ENCODE measurements at places on chromosomes 16 and 17. TPM values are rescaled to one million over a fixed set of nuclear protein-coding genes. Genes with fewer than 3 reads are reported as not detected.

- H3K27ac ChIP-seq, result no peak overlapping the region
- no peak overlapping the region for H3K4me3 ChIP-seq
- H3K4me1 ChIP-seq, result no peaks in the 10 kb centered on the region
- no peak for DNase-seq
- no peaks in the 10 kb centered on the region for H3K36me3 ChIP-seq
Measured at GRCh38 chr17:11176549-11176948, 64.5 kb upstream of the SHISA6 start.

DNA sequence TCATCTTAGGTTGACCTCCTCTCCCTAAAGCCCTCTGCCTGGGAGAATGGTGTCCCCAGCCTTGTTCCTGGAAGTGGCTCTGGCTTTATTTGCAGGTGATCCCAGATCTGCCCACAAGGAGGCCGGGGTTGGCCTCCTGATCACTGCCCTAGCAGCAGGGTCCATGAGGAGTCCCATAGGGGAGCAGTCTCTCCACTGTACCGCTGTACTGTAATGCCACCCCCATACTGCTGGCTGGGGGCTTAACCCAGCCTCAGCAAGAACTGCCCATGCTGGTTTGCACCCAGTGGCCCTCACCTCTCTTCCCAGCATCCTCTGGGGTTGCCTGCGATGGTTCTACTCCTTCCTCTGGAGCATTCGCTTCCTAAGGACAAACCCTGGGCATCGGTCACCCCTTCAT, 39.1 kb downstream of the PSME3IP1 start:
- peaks cover 26% of the 10 kb centered on the region for H3K4me1 ChIP-seq
- H3K27ac ChIP-seq, result no peak overlapping the region
- no peaks in the 10 kb centered on the region for H3K36me3 ChIP-seq
- peak; percentile 28 for DNase-seq
- no peaks in the 10 kb centered on the region for H3K27me3 ChIP-seq

The PLA2G15 gene
- total RNA-seq, result 9.9 TPM

GRCh38 chr17:41633556-41634199, 9.3 kb upstream of the KRT17 start:
- H3K36me3 ChIP-seq, result no peaks in the 10 kb centered on the region
- no peak overlapping the region for H3K27ac ChIP-seq
- peaks cover 19% of the 10 kb centered on the region for H3K27me3 ChIP-seq
- peaks cover 19% of the 10 kb centered on the region for H3K4me1 ChIP-seq

DNA sequence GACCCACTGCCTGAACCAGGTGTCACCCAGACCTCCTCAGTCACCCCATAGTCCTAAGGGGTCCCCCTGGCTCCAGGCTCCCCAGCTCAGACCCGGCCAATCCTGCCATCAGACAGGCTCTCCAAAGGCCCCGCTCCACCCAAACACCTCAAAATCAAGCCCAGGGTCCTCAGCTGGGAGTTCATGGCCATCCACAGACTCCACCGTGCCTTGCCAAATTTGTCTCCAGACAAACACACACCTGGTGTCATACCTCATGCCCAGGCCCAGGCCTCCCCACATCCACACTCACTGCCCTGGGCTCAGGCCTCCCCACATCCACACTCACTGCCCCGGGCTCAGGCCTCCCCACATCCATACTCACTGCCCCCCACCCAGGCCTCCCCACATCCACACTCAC, 12.5 kb downstream of the RPH3AL start:
- no peaks in the 10 kb centered on the region for H3K27me3 ChIP-seq
- peaks cover 6% of the 10 kb centered on the region for H3K36me3 ChIP-seq
- H3K4me1 ChIP-seq, result peaks cover 27% of the 10 kb centered on the region
- no peak overlapping the region for H3K27ac ChIP-seq
- no peak overlapping the region for H3K4me3 ChIP-seq

GRCh38 chr16:58195771-58196170, 2.1 kb downstream of the CSNK2A2 start:
- peaks cover 2% of the 10 kb centered on the region for H3K27me3 ChIP-seq
- H3K4me1 ChIP-seq, result peaks cover 22% of the 10 kb centered on the region
- peaks cover 51% of the 10 kb centered on the region for H3K36me3 ChIP-seq
- no peak overlapping the region for H3K4me3 ChIP-seq

GRCh38 chr16:74264811-74265210, 31.8 kb upstream of the PSMD7 start:
- H3K27ac ChIP-seq, result no peak overlapping the region
- no peak for DNase-seq
- H3K4me1 ChIP-seq, result no peaks in the 10 kb centered on the region
- no peak overlapping the region for H3K4me3 ChIP-seq
- H3K36me3 ChIP-seq, result no peaks in the 10 kb centered on the region
- H3K27me3 ChIP-seq, result 0 out of 3 replicates have a peak, but pooled peaks cover 13% of the 10 kb centered on the region

DNA sequence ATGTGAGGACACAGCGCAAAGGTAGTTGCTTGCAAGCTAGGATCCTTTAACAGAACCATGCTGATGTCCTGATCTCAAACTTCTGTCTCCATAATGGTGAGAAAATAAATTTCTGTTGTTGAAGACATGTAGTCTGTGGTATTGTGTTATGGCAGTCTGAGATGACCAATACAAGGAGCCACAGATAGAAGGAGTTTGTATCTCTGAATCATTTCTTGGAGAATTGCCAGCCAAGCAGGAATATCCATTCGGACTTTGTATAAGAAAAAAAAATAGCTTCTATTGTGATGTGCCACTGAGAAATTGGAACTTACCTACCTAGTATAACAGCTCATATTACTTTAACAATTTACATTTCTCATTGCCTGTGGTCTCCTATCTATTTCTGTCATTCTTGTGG, 447.6 kb upstream of the CA10 start:
- no peak overlapping the region for H3K4me3 ChIP-seq
- no peaks in the 10 kb centered on the region for H3K4me1 ChIP-seq
- no peak overlapping the region for H3K27ac ChIP-seq

DNA sequence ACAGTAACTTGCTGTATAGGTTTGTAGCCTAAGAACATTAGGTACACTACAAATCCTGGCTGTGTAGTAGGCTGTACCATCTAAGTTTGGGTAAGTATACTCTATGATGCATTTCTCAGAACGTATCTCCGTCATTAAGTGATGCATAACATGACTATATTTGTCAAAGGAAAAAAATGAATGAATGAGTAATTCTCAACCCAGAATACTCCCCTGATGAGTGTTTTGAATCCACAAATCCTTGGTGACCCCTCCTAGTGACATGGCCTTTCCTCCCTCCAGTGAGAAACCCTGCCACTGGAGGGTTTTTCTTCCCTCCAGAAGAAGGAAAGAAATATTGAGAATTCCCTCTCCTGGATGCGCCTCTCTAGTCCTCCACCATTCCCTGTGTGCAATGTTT, 24.0 kb upstream of the SALL1 start:
- H3K4me1 ChIP-seq, result no peaks in the 10 kb centered on the region
- no peak for DNase-seq
- H3K36me3 ChIP-seq, result no peaks in the 10 kb centered on the region
- no peak overlapping the region for H3K4me3 ChIP-seq

The KRTAP16-1 gene
- not detected for total RNA-seq

- H3K4me1 ChIP-seq, result peaks cover 34% of the 10 kb centered on the region
- H3K36me3 ChIP-seq, result peaks cover 34% of the 10 kb centered on the region
- no peaks in the 10 kb centered on the region for H3K27me3 ChIP-seq
- no peak for DNase-seq
- H3K4me3 ChIP-seq, result peak within 1 kb of the TSS; percentile 93
Measured at GRCh38 chr16:57999971-58000705, at the start of gene ZNF319. Gene ZNF319 (minus strand): TSS chr16:58000672. CDS start chr16:57998265, 2,407 bp downstream.

- no peak overlapping the region for H3K27ac ChIP-seq
- H3K4me3 ChIP-seq, result no peak overlapping the region
- H3K4me1 ChIP-seq, result peaks cover 26% of the 10 kb centered on the region
- peaks cover 18% of the 10 kb centered on the region for H3K36me3 ChIP-seq
- H3K27me3 ChIP-seq, result no peaks in the 10 kb centered on the region
Measured at GRCh38 chr17:76681222-76682137, 29.3 kb downstream of the MXRA7 start.

GRCh38 chr16:62562121-62562520, 525.9 kb upstream of the CDH8 start:
- H3K4me1 ChIP-seq, result no peaks in the 10 kb centered on the region
- H3K36me3 ChIP-seq, result no peaks in the 10 kb centered on the region
- no peak overlapping the region for H3K27ac ChIP-seq
- H3K4me3 ChIP-seq, result no peak overlapping the region
- DNase-seq, result no peak

GRCh38 chr17:76572201-76572910, 13.3 kb downstream of the ST6GALNAC2 start:
- H3K27ac ChIP-seq, result no peak overlapping the region
- DNase-seq, result no peak
- no peaks in the 10 kb centered on the region for H3K27me3 ChIP-seq
- peaks cover 67% of the 10 kb centered on the region for H3K4me1 ChIP-seq
- no peak overlapping the region for H3K4me3 ChIP-seq

The C17orf50 gene
- not detected for total RNA-seq

The NEUROD2 gene
- not detected for total RNA-seq

DNA sequence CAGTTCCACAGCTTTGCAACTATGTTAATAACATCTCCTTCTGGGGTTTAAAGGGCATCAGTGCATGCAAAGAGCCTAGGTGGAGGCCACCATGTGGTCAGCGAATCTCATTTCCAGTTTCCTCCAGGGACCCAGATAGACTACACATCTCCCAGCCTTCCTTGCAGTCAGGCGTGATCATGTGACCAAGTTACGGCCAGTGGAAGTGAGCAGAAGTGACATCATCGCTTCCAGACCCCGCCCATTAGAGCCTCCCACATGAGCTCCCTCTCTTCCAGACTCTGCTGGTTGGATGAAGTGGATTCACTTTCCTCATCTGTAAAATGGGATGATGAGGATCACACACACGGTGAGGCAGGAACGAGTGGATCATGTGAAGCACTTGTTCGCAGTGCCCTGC, 27.4 kb upstream of the KDM8 start:
- no peak for DNase-seq
- H3K4me1 ChIP-seq, result peaks cover 10% of the 10 kb centered on the region
- H3K36me3 ChIP-seq, result no peaks in the 10 kb centered on the region
- H3K4me3 ChIP-seq, result no peak overlapping the region

DNA sequence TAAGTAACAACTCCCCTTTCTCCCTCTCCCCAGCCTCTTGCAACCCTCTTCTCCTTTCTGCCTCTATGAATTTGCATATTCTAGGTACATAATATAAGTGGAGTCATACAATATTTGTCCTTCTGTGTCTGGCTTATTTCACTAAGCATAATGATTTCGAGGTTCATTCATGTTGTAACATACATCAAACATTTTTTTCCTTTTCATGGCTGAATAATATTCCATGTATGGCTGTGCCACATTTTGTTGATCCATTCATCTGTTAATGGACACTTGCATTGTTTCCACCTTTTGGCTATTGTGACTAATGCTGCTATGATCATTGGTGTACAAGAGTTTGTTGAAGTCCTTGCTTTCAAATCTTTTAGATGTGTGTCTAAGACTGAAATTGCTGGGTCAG, 17.6 kb upstream of the FA2H start:
- no peak for DNase-seq
- no peaks in the 10 kb centered on the region for H3K36me3 ChIP-seq
- H3K4me3 ChIP-seq, result no peak overlapping the region
- H3K4me1 ChIP-seq, result no peaks in the 10 kb centered on the region

The CDRT15 gene
- not detected for total RNA-seq

- H3K27me3 ChIP-seq, result peaks cover 9% of the 10 kb centered on the region
- no peak for DNase-seq
- no peak overlapping the region for H3K27ac ChIP-seq
- no peaks in the 10 kb centered on the region for H3K36me3 ChIP-seq
Measured at GRCh38 chr16:83723244-83723643, 84.5 kb upstream of the HSBP1 start.

GRCh38 chr16:79882340-79883005, 281.9 kb upstream of the MAF start:
- no peak overlapping the region for H3K27ac ChIP-seq
- H3K4me3 ChIP-seq, result no peak overlapping the region
- DNase-seq, result no peak
- no peaks in the 10 kb centered on the region for H3K36me3 ChIP-seq

GRCh38 chr17:33949100-33949499, 306.0 kb upstream of the CCL2 start:
- H3K27me3 ChIP-seq, result no peaks in the 10 kb centered on the region
- H3K4me1 ChIP-seq, result no peaks in the 10 kb centered on the region
- H3K36me3 ChIP-seq, result no peaks in the 10 kb centered on the region
- H3K27ac ChIP-seq, result no peak overlapping the region

The CIBAR2 gene
- not detected for total RNA-seq

DNA sequence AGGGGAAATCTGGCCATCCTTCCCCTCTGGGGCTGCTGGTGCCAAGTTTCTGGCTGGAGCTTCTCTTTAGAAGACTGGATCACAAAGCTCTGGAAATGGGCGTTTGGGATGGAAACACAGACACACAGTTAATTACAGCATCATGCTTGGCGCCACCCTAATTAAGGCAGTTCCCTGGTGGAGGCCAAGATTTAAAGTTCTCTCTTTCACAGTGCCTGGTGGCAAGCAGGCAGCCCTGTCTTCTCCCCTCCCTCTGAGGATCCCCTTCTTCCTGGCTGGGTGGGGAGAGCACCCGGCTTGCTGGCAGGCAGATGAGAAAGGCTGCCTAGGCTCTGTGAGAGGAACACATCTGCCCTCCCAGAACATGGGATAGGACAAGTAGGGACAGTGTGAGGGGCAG, 59.0 kb upstream of the NKD1 start:
- no peaks in the 10 kb centered on the region for H3K27me3 ChIP-seq
- H3K27ac ChIP-seq, result no peak overlapping the region
- H3K4me1 ChIP-seq, result peaks cover 26% of the 10 kb centered on the region
- DNase-seq, result no peak

The TBC1D3K gene
- not detected for total RNA-seq

- no peak overlapping the region for H3K4me3 ChIP-seq
- no peak overlapping the region for H3K27ac ChIP-seq
- H3K27me3 ChIP-seq, result no peaks in the 10 kb centered on the region
- no peaks in the 10 kb centered on the region for H3K4me1 ChIP-seq
Measured at GRCh38 chr17:8940866-8941471, 24.5 kb downstream of the PIK3R5 start.

DNA sequence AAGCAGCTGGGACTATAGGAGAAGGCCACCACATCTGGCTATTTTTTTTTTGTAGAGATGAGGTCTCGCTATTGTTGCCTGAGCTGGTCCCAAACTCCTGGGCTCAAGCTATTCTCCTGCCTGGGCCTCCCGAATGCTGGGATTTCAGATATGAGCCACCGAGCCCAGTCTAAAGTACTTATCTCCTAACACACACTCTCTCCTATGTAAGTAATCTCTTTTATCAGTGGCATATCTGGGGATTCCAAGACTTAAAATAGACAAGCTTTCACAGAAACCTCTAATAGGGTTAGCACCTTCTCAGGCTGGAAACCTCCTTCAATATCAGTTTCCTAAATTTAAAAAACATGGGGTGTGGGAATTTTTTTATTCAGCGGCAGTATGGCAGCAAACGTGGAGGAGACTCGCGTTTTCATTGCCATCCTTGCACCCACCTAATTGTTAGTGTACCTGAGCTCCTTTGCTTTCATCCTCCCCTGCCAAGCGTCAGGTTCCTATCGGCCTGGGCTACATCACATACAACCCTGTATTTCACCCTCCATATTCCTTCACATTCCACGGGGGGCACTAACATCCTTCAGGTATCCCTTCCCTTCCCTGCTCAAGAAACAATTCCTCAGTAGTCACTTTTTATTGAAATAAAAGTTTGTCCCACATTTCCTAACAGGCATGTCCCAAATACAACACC, 1.1 kb downstream of the EZH1 start:
- peaks cover 50% of the 10 kb centered on the region for H3K4me1 ChIP-seq
- H3K36me3 ChIP-seq, result no peaks in the 10 kb centered on the region
- H3K27ac ChIP-seq, result peak overlapping the region; percentile 83
- no peaks in the 10 kb centered on the region for H3K27me3 ChIP-seq
- peak overlapping the region; percentile 84 for H3K4me3 ChIP-seq

Data from HepG2 (cell line).